Left cardiac atrium (tissue), 4 donors: ENCODE measurements at places on chromosomes 12 and 14. TPM values are rescaled to one million over a fixed set of nuclear protein-coding genes. Genes with fewer than 3 reads are reported as not detected.
A peak's percentile ranks its signal among the peaks of the same experiment; 100 is the strongest.

GRCh38 chr14:68228656-68229055 is 409.1 kb downstream of the RAD51B start:
- no peak for DNase-seq

Gene ASB2
- 105 TPM for total RNA-seq

- no peak for DNase-seq
Observed at GRCh38 chr12:17104801-17105200, 498.8 kb upstream of the LMO3 start.

DNA sequence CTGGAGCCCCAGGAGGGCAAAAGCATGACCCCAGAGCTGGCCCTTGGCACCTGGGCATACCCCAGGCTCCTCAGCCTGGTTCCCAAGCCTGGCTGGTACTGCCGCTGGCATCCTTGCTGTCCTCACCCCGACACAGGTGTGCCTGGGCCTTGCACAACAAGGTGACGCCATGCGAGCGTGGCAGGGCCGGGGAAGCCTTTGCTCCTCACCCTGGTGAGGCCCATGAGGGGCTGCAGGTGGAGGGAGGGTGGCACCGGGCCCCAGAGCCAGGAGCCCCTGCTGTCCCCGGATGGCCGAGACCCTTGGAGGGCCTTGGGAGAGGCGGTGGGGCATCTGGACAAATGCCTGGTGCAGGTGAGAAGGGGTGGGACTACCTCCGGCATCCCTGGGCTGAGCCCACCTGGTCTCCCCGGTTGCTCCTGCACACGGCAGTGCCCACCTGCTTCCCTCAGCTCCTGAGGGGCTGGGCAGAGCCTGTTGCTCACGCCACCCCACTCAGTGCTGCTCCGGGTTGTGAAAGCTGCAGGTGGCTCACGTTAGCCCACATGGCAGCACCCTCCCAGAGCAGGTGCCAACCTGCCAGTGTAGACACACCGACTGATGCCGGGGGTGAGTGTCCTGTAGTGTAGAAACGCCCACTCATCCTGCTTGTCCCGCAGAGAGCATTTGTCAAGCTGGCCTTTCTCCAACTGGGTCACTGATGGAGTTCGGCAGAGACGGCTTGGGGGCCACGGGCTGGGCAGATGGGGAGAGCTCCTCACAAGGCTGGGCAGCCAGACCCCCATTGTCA is 24.6 kb upstream of the KIF26A start:
- DNase-seq = peak; percentile 25

DNA sequence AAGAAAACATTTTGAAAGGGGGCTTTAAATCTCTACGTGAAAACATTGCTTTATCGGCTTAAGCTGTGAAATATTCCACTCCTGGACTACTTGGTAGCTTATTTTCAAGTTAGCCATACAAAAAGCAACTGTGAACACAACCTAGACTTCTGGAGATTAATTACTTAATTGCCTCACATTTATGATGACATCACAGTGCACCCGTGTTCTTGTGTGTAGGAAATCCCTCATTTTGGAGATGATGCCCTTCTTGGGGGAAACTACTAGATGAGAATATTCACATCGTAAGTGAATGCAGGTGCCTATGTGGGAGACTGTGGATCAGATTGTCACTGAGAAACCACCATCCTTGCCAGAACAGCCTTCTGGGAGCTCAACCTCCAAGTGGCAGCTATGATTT is 10.5 kb upstream of the B4GALNT3 start:
- DNase-seq = no peak

DNA sequence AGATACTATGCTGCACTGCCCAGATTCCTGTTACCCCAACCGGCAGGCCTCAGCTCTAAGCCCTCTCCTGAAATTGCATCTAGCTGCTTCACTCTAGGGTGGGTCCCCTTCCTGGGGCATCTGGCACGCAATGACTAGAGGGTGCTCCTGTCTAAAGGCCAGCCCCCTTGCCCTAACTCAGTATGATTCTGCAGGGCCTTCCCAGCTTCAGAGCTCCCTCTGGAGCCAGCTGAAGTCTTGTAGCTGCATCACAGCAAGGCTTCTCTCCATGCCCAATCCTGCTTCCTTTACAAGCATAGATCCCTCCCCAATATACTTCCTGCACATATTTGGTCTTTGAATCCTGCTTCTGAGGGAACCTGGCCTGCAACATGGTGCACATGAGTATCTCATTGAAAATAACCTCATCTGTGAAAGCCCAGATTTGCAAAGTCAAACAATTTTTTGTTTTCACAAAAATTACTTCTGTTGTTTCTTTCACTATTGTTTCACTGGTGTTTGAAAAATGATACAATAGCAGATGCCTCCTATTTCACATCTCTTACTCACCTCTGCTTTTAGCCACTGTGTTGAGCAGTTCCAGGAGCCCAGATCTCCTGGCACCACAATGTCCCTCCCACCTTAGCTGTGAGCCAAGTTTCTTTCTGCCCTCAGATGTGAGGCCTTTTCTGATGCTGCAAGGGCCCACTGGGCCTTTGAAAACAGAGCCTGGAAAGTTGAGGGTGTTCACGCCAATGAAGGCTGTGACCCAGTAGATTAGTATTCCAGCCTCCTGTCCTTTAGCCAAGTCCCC is 169.5 kb upstream of the EGLN3 start:
- DNase-seq = no peak

- no peak for DNase-seq
Observed at GRCh38 chr14:60233891-60234290, 15.1 kb upstream of the PPM1A start.

Gene CRIP1
- 192 TPM for total RNA-seq

- no peak for DNase-seq
Observed at GRCh38 chr14:99478128-99478527, 2.5 kb downstream of the SETD3 start.

DNA sequence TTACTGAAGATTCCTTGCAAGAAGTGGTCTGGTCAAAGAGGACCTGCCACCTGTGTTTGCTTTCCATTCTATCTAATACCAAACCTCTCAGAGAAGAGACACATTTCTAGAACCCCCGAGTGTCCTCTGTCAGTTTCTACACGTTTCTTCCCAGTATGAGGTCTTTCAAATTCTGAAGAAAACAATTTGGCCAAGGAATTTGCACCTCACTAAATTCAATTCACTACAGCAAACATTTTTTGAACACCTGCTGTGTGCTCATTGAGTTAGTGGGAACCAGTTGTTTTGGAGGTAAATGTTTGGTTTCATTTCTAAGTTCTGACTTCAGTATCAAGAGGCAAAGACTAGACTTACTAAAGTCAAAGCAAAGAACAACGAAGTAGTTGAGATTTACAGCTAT is 19.4 kb downstream of the GPR19 start:
- no peak for DNase-seq

Gene KIF5A
- 0.10 TPM for total RNA-seq

GRCh38 chr12:116172224-116172849 is 105.2 kb downstream of the MED13L start:
- no peak for DNase-seq

DNA sequence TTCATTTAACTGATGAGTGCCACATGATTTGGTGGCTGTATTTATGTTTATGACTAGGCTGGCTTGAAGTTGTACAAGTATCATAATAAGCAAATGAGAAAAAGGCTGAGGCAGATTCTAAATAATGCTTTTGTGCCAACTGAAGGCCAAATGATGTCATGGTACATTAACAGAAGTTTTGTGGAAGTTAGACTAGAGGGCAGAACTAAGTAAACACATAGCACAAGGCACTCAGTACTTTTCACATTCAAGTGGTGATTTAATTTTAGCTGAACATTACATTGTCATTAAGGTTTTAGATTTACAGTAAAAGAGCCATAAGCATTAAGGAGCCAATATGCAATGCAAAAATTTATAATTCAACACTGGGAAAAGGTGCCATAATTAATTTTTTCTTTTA is 21.1 kb downstream of the PPP1CC start:
- no peak for DNase-seq

- DNase-seq = no peak
Observed at GRCh38 chr14:87813686-87814085, 179.3 kb downstream of the GALC start.

GRCh38 chr14:52059649-52060048 is 9.2 kb downstream of the NID2 start:
- DNase-seq = no peak

GRCh38 chr12:8903646-8904045 is 10.7 kb upstream of the PHC1 start:
- DNase-seq = no peak

- DNase-seq = peak; percentile 65
Observed at GRCh38 chr14:63896278-63896720, 43.5 kb downstream of the SYNE2 start.

DNA sequence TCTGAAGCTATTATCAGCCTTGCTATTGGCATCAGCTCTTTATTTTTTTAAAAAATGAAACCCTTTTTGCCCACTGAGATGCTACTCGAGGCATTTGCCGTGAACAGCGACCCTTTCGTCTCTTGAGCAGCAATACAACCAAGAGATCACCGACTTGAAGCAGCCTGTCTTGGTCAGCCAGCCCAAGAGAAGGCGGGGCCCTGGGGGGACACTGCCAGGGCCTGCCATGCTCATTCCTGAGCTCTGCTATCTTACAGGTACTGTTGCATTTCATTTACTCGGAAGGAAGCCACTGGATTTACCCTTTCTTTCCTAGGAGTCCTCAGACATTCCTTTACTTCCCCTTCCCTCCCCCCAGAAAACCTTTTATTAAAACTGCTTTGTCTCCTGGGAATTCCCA is 16.7 kb downstream of the PIWIL1 start:
- DNase-seq = no peak

Gene TGM1
- 5.5 TPM for total RNA-seq

Gene TAS2R14
- 0.94 TPM for total RNA-seq

Gene TSFM
- 38.1 TPM for total RNA-seq

- DNase-seq = no peak
Observed at GRCh38 chr12:129868575-129868974, 35.2 kb downstream of the TMEM132D start.

DNA sequence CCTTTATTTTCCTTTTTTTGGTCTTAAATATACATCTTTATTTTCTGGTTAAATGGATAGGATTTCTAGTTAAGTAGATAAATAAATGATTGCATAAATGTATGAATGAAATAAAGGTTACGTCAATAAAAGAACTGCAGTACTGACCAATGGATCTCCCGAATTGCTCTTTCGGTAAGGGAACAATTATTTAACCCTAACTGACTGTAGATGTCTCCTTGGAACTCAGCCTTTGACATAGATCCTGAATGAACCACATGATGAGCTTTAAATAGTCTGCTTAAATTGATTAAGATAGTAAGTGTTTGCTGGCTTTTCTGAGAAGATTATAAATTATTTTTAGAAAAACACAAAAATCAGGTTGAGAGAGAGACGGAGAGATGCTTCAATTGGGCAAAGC is 391.0 kb upstream of the SYT1 start:
- no peak for DNase-seq

Gene ASCL1
- total RNA-seq = not detected

DNA sequence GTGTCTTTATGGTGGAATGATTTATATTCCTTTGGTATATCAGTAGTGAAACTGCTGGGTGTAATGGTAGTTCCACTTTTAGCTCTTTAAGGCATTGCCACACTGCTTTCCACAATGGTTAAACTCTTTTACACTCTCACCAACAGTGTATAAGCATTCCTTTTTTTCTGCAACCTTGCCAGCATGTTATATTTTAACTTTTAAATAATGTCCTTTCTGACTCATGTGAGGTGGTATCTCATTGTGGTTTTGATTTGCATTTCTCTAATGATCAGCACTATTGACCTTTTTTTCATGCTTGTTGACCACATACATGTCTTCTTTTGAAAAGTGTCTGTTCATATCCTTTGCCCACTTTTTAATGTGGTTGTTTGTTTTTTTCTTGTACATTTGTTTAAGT is 142.5 kb downstream of the MSRB3 start:
- no peak for DNase-seq

DNA sequence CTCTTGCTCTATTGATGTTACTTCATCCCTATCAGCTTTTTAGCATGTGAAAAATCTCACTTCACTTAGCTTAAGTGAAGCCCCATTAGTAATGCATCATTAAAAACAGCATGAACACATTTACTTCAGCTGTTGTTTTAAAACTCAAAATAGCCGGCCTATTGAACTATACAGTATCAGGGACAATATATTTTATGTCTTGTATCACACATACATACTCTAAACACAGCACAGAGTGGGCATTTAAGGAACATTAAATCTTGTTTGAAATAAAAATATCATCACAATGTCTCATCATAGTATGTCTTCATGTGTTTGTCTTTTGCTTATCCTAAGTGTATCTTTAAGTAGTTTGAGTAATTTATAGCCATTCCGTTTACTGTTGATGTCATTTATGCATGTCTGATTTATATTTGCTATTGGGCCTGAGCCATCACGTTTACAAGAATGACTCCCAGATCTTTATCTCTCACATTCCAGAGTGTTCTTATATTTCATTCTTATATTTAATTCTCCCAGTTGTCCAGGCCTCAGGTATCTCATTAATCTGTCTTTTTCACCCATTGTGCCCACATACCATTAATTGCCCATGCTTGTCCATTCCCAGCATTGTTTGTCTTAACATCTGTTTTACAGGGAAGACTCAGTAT is 57.5 kb downstream of the ARHGAP5 start:
- DNase-seq = no peak

Gene FOS
- 160 TPM for total RNA-seq

- DNase-seq = no peak
Observed at GRCh38 chr12:59429766-59430165, 166.1 kb upstream of the SLC16A7 start.

- no peak for DNase-seq
Observed at GRCh38 chr12:22923768-22924167, 298.8 kb downstream of the ETNK1 start.

DNA sequence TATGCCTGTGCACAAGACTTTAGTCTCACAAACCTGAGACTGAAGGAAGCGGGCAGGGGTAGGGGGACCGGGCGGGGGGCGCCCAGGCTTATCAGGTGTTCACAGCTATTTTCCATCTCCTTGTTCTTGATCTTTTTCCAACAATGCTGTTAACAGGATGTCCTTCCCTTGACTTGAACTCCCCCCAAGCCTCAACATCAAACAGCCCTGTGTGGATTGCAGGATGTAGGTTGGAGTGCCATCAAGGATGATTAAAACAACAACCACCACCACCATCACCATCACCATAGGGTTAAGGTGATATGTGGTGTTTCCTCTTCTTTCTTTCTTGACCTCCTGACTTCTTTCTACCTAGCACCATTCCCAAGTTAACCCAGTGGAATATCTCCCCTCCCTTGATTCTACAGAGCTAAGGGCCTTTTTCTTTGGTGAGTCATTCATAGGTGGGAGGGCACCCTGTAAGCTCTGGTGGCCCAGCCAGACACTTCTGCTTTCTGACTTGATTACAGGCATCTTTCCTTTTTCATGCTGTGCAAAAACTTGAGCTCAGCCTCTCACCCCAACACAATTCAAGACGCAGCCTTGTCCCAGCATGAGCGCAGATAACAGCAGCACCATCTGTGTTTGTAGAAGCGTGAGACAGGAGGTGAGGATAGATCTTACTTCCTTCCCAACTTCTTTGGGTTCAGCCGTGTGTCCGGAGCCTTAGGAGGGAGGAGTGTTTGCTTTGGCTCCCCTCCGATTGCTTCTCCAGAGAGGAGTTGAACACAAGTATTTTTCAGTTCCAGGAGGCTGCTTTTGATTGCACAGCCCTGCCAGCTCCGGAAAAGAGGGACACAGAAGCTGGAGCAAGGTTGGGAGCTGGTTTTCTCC is 26.8 kb downstream of the FLVCR2 start:
- DNase-seq = peak; percentile 66

GRCh38 chr14:103360548-103360947 is 24.7 kb upstream of the MARK3 start:
- no peak for DNase-seq
